ENCODE measurements at places on chromosomes 1 and 21. TPM values are rescaled to one million over a fixed set of nuclear protein-coding genes. Genes with fewer than 3 reads are reported as not detected.

Gene TNFSF18
- total RNA-seq: 4.1 TPM

DNA sequence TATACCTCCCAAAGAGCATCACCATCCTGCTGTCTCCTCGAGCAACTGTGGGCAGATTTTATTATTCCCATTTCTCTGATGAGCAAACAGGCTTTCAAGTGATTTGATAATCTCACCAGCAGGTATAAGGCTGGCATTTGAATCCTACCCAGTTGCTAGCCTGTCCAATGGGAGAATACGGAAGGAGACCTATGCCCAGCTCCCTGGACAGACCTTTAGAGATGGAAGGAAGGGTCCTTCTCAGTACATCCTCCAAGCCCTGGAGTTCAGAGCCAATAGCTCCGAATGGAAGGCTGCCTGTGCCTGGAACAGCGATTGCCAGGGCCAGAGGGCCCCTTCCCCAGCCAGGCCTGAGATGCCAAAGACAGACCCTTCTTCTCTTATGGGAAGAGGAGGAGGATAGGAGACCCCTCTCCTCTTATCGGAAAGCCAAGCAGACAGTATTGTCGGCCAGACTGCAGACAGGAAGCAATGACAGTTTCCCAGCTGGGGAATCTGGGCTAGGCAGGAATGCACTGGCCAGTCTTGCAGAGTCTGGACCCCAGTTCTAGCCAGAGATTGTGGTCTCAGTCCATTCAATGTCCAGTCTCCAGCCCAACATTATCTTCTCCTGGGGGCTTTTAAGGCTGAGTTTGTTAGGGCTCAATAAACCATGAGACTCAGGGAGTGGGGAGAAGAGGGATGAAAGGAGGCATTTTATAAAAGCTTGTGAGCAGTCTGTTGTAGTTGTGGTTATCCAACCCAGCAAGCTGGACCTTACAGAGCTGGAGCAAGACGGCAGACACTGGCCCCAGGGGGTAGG lies 2.0 kb downstream of the IFFO2 start:
- DNase-seq: no peak

DNA sequence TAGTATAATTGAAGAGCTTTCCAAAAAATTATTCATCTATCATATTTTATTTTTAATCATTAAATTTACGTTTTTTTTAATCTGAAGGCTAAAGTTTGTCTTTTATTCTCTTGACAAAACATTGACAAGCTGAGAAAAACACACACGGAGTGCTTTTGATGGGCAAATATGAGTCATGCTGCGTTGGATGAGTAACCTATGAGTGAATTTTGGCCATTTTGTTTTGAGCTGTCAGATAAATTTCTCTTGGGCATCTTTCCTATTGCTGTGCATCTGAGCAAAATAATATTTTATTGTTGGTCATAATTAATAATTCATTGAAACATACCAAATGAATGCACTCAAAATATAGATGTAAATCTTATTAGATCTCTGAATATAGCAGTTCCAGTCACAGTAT lies 1144.1 kb upstream of the ADGRL2 start:
- no peak for DNase-seq

GRCh38 chr21:23809573-23809972 lies 1797.7 kb downstream of the MRPL39 start:
- DNase-seq: no peak

Gene NOS1AP
- 9.1 TPM for total RNA-seq

Gene C1orf174
- total RNA-seq: 18.6 TPM

Gene TFF2
- total RNA-seq: not detected

DNA sequence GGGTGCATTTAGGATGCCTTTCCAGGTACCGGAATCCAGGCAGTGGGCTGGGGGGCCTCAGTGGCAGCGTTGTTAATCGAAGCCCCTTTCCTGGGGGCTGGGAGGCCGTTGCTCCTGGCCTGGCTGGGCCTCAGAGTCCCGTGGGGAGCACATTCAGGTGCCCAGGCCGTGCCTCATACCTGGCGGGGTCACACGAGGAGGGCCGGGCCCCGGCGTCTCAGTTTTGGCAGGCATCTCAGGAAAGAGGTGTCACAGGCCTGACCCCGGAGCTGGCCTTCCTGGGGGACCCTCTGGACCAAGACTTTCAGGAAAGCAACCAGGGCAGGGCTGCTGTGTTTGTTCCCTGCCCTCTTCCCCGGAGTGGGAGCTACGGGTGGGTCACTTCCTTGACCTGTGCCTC lies 4.1 kb downstream of the NBL1 start:
- DNase-seq: no peak

- no peak for DNase-seq
These were observed 80.6 kb upstream of the RAVER2 start for GRCh38 chr1:64664299-64664698.

- no peak for DNase-seq
These were observed 78.8 kb upstream of the DISP3 start for GRCh38 chr1:11400155-11400554.

Gene NFASC
- total RNA-seq: 140 TPM

DNA sequence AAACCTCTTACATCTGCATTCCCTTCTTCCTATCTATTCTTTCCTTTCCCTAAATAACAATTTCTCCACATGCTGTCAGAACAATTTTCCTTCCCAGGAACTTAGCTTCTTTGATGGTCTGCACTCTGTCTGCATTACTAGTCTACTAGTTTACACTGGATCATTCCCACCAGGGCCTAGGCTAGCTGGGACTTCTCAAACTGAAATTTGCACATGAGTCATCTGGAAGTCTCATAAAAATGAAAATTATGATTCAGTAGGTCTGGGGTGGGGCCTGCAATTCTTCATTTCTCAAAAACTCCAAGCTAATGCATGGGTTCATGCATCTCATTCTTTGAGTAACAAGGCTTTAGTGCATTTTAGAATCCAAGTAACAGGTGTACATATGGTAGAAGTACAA lies 74.2 kb downstream of the GABPA start:
- DNase-seq: no peak

GRCh38 chr1:19557609-19558051 lies 72.3 kb upstream of the CAPZB start:
- DNase-seq: no peak

- no peak for DNase-seq
These were observed at the start of gene FCRL2 for GRCh38 chr1:157776971-157777391. Gene FCRL2, minus strand, starts transcription at chr1:157777132. Its CDS starts 59 bp downstream, at chr1:157777073.

DNA sequence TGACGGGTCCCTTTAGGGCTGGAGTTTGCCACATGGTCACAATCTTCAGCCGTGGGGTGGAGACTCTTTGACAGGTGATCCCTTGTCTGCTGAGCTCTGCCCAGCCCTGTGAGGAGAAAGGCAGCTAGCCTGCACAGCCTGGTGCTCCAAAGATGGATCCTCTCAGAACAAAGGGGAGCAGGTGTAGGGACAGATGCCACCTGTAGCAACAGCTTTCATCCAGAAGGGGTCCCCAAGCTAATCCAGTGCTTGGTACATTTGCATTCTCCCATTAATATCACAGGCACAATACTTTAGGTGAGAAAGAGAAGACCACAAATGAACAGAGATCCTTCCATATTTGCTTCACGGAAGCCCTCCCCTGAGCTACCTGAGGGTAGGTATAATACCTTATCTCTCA lies 93.2 kb downstream of the CCDC185 start:
- DNase-seq: no peak

- DNase-seq: peak; percentile 33
These were observed 403.4 kb downstream of the MATN1 start for GRCh38 chr1:30319765-30320580.

Gene OR10J1
- total RNA-seq: not detected

DNA sequence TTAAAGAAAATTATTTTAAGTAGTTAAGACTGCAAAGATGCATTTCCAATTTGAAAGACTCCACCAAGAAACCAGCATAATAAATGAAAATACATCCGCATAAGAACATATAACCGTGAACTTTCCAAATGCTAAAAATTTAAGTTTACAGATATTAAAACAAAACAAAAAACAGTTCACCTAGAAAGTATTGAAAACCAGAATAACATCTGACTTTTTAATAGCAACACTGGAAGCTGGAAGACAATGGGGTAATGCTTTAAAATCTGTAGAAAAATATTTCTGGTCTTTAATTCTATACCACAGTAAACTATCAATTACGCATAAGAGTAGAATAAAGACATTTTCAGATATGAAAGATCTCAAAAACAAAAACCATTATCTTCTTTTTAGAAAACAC lies 79.3 kb upstream of the COL24A1 start:
- DNase-seq: no peak

DNA sequence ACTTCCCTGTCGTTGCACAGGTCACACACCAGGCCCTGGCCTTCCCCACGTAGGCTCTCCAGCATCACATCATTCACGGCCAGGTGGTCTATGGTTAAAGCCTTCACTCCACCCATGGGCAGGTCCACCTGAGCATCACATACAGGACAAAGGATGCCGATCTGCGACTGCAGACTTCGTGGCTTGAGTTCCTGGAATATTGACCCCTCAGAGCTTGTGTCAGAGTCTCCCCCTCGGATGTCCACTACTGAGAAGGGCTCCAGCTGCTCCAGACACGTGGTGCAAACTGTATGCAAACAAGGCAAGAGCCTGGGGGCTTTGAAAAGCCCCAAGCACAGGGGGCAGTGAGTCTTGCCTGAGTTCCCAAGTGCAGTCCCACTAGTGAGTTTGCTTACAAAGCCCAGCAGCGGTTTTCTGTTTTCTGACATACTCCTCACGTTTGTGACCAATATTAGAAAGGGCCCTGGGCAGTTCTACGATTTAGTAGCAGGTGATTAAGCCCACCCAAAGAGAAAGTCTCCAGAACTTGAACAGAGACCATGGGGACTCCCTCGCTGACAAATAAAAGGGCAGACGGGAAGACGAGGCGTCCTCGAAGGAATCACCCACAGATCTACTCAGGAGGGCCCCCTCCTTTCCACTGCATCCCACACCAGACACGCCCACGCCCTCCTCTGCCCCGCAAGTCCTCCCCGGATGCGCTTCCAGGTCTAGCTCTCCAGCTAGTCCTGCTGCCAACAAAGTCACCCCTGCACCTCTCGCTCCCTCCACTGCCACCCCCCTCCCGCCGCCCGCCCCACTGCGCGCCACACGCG lies 568 bp downstream of the TRIM45 start:
- DNase-seq: no peak

GRCh38 chr1:66546047-66546810 lies 12.3 kb downstream of the SGIP1 start:
- DNase-seq: no peak

DNA sequence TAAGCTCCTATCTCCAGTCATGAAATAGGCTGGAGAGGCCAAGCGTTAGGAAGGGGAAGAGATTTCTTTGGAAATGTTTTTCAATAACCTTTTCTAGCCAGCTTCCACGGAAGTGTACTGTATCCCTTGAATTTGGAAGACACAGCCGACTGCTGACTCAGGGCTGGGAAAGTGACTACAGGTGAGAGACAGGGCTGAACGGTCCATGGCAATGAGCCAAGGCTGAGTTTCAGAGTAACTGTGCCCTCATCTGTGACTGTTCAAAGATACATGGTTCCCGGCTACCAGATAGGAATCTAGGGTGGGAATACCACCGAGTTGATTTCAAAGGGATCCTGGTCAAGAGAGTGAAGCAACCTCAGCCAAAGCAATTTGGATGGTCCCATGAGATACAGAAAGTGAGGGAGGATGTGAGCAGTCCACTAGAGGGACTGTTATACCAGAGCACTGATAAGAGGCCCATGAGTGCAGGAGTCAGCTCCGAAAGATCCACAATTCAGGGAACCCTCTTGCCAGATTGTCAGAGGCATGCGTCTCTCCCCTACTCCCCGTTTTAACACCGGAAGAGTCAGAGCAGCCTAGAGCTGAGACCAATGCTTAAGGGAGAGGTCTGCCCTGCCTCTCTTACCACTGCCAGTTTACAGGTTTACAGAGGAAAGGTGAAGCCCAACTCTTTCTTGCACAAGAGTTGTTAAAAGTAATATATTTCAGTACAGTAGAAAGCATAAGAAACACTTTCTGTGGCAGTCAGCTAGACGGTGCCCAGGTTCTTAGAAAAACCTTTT lies 3.2 kb upstream of the KRTAP19-8 start:
- DNase-seq: no peak

DNA sequence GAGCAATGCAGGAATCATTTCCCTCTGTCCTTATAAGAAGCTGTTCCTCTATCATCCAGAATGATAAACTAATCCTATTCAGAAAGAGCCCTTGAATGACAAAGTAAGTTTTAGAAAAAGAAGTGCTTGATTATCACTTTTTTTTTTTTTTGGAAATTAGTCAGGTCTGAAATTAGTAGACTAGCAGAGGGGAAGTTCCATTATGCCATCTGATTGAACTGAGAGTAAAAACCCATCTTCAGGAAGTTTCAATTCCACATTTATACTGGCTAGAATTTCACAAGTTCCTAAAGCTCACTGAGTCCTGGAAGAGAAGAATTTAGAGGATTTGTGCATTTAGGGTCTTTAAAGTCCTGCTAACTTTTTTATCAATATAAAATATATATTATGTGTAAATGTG lies 128.8 kb upstream of the COA6 start:
- no peak for DNase-seq
